ENCODE measurements at places on chromosomes 3 and 15.

GRCh38 chr3:52623234-52623792 is 62.4 kb downstream of the PBRM1 start:
- DNase-seq, result no peak

GRCh38 chr15:90099072-90099867 is 3.0 kb downstream of the IDH2 start:
- DNase-seq, result no peak

DNA sequence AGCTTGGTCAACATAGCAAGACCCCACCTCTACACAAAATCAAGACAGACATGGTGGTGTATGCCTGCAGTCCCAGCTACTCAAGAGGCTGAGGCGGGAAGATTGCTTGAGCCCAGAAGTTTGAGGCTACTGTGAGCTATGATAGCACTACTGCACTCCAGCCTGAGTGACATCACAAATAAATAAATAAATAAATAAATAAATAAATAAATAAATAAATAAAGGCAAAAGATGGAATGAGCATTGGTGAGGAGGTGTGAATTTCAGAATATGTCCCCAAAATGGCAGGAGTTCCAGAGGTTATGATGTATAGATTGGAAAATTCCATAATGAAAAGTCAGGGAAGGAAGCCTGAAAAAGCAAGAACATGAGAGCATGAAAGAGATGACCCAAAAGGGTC is 249.9 kb downstream of the MEX3B start:
- DNase-seq, result no peak

DNA sequence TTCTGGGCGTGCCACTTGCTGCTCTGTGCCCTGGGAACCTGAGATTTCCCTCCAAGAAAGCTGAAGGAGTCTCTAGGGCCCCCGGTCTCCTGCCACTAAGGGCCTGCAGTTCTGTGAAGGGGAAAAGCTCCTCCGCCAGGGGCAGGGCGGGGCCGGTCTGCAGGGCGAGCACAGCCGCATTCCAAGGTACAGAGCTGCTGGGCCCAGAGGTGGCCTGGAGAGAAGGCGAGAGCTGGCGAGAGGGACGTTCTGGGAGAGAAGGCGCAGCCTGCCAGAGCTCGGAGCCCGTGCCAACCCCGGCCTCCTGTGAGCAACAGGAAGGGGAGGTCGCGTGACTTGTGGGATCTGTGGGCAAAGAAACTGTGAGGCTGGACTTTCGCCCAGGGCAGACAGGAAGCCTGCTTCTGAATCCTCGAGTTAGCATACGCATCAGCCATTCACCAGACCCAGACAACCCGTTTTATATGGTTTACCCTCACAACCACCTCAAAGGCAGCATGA is 500.4 kb downstream of the SHQ1 start:
- peak; percentile 85 for DNase-seq

DNA sequence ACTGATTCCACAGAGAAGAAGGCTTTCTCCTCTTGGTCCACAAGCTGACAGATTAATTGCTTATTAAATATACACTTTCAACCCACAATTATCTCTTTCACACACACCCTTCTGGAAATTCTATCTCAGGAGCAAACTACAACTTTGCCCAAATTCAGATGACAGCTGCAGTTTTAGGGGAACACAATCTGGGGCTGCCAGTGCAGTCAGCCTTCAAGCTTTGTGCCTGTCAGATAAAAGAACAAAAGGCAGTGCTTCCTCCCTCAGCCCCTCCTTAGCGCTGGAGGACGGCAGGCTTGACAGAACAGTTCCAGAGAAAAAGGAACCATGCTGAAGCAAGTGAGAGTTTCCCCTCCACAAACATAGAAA is 99.6 kb downstream of the TMCC1 start:
- DNase-seq, result no peak

GRCh38 chr15:93469994-93470393 is 381.0 kb upstream of the RGMA start:
- DNase-seq, result no peak

DNA sequence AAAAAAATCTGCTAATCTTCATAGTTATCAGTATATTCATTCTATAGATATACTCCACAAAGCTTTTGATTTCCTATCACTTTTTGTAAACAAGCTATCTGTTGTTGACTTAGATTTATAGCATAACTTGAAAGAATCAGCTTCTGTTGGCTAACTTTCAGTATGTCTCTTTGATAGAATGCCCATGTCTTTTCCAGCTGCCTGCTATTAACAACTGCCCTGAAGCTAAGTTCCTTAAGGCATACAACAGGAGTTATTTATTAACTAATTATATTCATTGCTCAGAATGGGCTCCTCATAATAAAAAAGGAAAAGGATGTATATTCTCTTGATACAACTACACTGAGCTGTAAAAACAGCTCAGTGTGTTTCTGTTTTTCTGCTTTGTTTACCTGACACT is 293.9 kb downstream of the TUSC7 start:
- no peak for DNase-seq

DNA sequence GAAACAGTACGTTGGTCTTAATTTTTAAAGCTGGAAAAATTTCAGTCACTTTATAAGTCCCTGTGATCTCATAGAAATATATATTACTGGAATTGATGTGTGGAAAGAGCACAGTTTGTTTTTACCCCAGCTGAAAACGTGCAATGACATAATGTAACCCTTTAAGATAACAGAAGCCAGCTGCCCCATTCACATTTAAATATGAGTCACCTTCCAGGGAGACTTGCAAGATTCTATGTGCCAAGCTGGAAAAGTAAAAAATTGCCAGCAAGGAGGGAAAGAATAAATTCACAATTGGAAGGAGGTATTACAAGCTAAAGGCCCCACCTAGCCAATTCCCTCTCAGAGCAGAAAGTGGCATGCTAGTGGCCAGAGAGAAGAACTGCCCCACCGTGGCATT is 50.2 kb downstream of the SAMMSON start:
- DNase-seq, result no peak

Measured in left hindlimb (tissue), 1 donor.